ENCODE measurements at places on chromosomes 12 and 14.

DNA sequence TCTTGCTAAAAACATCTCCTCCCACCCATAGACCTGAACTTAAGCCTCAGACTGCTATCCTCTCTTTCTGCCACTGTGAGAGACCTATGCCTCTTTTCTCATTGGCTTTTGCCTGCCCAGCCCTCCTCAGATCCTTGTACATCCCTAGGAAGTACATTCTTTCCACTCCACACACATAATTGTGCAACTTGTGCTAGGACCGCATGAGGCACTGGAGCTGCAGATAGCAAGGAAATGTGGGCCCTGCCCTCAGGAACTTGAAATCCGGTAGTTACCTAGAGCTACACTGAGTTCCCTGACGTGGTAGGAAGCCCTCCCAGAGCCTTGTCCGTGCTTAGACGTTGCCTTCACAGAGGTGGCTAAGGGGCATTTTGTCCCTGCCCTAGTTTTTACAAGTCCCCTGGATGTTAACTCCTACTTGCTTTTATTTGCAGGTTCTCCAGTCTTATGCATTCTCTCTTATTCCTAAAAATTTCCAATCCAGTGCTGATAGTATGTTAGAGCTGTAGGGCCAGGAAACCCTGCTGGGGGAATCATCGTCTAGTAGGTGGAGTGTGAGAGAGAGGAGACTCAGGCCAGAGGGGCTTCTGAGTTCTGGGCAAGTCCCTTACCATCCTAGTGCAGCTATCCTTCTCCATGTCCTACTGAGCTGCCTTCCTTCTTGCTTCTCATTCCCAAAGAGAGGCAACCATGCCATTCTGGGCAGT is 41.3 kb downstream of the NTF3 start:
- no peak for DNase-seq

- no peak for DNase-seq
Measured at GRCh38 chr12:12551115-12551514, 11.5 kb downstream of the DUSP16 start.

- DNase-seq, result no peak
Measured at GRCh38 chr12:52655251-52655650, 3.2 kb upstream of the KRT2 start.

- DNase-seq, result no peak
Measured at GRCh38 chr14:51862176-51862796, 1.9 kb downstream of the GNG2 start.

DNA sequence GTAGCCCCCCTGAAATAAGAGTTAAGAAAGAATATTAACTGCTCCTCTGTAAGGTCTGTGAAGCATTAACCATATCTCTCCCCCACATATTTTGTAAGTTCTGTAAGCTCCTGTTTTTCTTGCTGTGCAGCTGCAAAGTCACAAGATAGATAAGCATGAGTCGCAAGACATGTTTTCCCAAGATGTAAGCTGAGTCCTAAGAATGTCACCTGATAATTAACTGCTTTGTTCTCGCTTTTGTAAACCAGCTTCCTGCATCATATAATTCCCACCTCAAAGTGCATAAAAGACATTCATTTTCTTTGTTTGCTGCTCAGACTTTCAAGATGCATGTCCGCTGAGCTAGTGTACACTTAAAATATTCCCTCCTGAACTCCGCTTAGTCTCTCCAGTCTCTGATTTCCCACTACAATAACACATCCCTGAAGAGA is 27.0 kb upstream of the PHC1 start:
- DNase-seq, result no peak

DNA sequence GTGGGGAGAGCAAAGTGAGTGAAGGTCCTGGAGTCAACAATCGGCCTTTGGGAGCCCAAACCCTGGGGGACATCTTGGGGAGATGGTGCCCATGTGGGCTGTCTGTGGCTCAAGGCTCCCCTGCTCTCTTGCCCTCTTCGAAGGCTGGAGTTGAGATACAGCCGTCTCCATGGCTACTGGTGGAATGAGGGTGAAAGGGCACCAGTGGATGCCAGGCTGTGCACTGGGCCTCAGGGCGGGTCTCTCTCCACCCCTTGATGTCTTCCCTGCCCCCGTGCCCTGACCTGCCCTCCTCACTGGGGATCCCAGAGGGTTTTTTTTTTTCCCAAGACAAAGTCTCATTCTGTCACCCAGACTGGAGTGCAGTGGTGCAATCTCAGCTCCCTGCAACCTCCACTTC is 2.0 kb upstream of the ANKRD9 start:
- no peak for DNase-seq

GRCh38 chr14:22333422-22334274 is 255.4 kb downstream of the DAD1 start:
- no peak for DNase-seq

DNA sequence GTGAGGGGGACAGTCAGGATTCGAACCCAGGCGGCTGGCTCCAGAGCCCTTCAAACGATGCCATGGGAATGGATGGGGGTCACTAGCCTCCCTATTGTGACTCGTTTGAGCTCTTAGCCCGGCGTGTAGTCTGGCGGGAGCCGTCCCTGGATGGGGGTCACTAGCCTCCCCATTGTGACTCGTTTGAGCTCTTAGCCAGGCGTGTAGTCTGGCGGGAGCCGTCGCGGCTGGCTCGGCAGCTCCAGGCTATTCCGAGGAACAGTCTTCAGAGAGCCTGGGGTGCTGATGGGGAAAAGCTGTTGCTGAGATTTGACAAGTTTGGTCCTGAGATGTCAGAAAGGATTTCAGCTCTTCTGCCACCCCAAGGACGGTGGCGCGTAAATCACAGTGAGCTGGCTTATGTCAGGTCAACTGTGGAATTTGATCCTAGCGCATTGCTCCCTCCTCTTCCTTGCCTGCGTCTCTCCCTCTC is 58.3 kb downstream of the CALM1 start:
- no peak for DNase-seq

DNA sequence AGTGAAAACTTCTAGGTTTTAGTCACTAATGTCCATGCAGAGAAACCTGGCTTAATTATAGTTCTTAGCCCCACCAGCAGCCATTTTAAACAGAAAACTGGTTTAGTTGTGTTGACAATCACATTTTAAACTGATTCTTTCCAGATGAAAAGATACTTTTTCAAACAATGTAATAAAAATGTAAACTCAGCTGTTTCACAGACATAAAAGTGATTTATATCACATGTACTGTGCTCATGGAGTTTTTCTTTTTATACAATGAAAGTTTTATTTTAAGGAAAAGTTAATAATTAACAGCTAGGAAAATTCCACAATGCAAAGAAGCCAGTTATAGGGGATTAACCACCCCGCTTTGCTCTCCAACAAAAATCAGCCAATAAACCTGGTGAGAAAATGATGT is 129.7 kb downstream of the PAX9 start:
- no peak for DNase-seq

DNA sequence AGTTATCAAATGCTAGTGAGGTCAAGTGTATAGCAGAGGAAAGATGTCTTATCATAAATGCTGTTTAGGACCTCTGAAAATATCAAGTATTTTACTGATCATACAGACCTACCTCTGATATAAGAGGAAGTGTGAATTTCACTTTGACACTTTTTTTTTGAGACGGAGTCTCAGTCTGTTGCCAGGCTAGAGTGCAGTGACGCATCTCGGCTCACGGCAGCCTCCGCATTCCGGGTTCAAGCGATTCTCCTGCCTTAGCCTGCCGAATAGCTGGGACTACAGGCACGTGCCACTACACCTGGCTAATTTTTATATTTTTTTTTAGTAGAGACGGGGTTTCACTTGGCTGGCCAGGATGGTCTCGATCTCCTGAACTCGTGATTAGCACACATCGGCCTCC is 55.1 kb upstream of the PIK3C2G start:
- DNase-seq, result no peak

DNA sequence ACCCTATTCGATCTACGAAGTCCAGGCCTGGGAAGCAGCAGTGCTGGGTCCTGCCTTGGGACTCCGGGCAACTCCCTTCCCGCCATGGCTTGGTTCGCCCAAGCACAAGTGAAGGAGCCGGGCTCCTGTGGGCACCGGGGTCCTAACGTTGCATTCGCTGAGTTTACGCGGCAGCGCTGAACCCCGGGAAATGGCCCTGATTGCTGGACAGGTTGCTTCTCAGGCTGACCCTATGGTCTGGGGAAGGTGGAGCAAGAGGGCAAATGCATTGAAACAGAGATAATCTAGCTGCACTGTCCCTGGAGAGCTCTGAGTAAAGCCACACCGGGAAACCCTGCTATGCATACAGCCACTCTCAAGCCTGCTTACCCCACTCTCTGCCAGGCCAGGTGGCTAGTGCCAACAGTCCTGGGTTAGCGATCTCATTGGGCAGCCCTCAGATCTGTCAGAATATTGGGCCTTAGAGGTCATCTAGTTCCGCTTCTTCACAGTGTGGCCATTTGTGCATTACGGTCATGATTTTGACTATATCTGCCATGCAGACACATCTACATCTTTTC is 11.3 kb downstream of the SYNE3 start:
- no peak for DNase-seq

- DNase-seq, result no peak
Measured at GRCh38 chr14:80576401-80576800, 365.1 kb upstream of the DIO2 start.

- no peak for DNase-seq
Measured at GRCh38 chr12:62731055-62731820, 203.7 kb downstream of the PPM1H start.

DNA sequence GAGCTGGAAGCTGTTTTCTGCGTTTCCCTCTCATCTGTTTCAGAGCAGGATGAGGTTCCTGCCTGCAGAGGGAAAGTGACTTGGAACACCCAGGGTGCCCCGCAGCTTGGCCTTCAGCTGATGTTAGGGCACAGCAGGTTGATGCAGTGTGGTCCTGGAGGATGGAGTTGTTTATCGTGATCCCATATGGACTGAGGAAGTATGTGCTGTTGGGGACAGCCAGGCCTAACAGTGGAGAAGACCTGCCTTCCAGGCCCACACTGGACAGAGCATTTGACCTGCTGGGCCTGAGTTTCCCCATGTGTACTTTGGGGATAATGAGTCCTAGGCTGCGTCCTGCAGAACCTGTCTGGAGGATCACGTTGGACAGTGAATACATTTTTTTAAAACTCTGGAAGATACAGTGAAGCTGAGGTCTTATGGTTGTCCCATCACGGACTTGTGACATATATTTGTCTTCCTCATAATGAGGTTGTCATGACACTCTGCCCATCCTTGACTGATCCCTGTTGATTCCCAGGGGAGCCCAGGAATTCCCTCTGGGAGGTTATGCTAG is 12.8 kb downstream of the SERPINA1 start:
- DNase-seq, result no peak

DNA sequence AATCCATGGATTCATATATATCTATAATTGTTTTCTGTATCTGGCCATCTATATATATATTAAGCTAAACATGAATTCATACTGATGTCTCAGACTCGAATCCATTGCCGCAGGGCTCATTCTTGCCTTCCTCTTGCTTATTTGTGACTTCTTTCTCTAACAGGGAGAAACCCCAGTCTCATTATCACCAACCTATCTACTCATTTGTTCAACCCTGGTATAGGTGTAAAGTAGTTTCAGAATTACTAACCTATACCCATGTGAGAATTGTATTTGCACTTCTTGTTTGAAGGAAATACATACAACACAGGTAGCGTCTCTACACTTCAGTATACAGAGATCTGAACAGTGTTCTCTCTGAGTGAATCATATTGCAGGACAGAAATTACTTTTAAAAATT is 77.7 kb downstream of the PTPN11 start:
- DNase-seq, result no peak

DNA sequence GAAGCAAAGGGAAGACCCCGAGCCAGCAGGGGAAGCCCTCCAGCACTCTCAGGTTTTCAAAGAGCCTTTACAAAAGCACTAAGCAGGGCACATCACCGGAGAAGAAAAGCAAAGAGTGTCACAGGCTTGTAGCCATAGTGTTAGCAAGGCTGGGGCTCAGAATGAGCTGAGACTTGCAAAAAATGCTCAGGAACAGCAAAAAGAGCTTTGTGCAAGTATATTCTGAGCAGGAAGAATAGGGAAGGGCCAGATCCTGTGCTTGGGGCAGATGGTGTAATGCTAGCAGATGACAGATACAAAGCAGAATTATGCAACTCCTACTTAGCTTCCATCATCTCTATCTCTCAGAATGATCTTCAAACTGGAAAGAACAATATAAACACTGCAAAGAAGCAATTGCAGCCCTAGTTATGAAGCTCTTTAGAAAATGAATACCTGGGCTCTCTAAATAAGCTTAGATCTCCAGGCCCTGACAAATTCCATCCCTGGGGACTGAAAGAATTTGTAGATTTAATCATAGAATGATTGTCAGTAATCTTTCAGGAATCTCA is 23.7 kb upstream of the PARP11 start:
- no peak for DNase-seq

GRCh38 chr12:27206801-27207502 is 37.1 kb upstream of the STK38L start:
- DNase-seq, result no peak

GRCh38 chr14:23052182-23052623 is 5.1 kb downstream of the CDH24 start:
- no peak for DNase-seq

DNA sequence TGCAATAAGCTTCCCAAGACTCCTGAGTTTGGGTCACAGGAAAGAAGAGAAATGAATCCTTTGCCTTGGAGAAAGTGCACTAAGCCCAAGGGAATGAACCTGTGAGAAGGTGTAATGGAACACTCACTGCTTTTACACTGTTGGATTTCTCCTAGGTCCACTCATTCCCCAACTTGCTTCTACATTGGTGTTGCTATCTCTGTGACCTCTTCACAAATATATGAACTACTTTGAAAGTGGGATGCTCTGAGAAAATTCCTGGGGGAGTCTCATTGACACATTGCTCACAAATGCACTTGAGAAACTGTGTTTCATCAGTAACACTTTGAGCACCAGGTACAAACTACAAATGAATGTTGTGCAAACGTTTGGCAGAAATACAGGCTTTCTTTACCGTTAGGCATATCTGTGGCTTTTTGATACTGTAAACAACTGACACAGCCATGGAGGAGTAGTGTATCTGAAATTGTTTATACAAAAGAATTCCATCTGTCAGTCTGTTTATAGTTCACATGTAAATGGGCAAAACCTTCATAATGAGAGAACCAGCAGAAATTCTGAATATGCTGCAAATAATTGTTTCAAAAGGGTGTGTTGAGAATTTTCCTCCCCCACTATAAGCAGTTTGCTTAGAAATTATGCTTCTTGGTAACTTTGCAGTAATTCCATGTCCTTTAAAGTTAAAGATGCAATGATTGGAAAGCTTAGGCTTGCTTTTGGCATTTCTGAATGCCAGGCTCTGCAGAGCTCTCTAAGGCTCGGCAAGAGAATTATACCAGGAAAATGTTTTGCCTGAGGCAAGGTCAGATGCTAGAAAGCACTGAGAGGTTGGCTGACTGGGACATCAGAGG is 348.5 kb upstream of the DDHD1 start:
- no peak for DNase-seq

- DNase-seq, result no peak
Measured at GRCh38 chr12:83664650-83665049, 977.9 kb downstream of the TMTC2 start.

DNA sequence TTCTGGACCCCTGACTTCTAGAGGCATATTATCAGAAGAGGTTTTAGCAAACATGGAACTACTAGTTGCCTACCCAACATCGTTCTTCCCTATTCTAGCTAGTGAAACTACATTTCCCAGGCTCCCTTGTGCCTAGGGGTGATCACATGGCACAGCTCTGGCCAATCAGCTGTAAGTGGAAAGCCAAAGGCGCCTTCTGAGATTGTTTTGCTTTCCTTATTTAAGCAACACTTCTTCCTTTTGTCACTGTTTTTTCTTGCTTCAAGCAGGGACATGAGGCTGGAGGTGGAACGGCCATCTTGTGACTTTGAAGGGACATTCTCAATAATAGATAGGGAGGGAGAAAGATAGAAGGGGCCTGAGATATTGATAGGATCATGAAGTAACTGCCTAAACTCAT is 136.7 kb downstream of the ZNF664 start:
- DNase-seq, result no peak

GRCh38 chr12:21718944-21719650 is 55.4 kb downstream of the KCNJ8 start:
- no peak for DNase-seq

Measured in stimulated activated CD8-positive, alpha-beta memory T cell treated with anti-CD3 and anti-CD28 coated beads, Interleukin-2, amount 100 ng/mL, for 48 hours (primary cell).